ENCODE measurements at places on chromosomes 12 and 14. TPM values are rescaled to one million over a fixed set of nuclear protein-coding genes. Genes with fewer than 3 reads are reported as not detected.

CMTM5 gene
- total RNA-seq: not detected

DAO gene
- total RNA-seq: not detected

PRB2 gene
- not detected for total RNA-seq

TMEM233 gene
- not detected for total RNA-seq

DUSP6 gene
- 170 TPM for total RNA-seq
